ENCODE measurements at places on chromosomes 3 and 15. TPM values are rescaled to one million over a fixed set of nuclear protein-coding genes. Genes with fewer than 3 reads are reported as not detected.

- no peak for DNase-seq
Measured at GRCh38 chr15:63299943-63300575, 22.7 kb downstream of the APH1B start.

DNA sequence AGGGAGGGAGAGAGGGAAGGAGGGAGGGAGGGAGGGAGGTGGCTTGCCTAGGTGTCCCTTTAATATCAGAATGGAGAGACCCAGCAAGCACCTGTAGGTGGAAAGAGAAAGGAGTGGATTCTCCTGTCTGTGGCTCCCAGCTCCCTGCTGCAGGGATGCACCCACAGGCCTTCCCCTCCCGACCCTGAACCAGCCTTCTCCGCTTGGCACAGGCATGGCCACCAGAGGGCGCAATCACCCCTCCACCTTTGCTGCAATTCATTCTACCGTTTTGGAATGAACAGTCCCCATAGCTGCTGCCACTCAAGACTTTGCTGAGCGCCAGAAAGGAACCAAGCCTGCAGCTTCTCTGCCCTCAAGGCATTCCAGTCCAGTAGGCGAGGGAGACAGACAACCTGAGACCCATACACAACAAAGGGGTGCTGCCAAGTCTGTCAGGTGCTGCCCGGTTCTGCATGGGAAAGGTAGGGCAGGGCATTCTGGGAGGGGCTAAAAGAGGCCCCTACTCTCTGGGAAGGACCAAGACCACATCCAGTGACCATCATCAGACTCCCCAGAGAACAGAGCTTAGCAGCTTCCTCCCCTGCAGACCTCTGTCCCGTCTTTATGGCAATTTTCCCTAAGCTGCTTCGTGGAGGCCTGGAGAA lies 4.9 kb downstream of the TLR9 start:
- DNase-seq = no peak

DNA sequence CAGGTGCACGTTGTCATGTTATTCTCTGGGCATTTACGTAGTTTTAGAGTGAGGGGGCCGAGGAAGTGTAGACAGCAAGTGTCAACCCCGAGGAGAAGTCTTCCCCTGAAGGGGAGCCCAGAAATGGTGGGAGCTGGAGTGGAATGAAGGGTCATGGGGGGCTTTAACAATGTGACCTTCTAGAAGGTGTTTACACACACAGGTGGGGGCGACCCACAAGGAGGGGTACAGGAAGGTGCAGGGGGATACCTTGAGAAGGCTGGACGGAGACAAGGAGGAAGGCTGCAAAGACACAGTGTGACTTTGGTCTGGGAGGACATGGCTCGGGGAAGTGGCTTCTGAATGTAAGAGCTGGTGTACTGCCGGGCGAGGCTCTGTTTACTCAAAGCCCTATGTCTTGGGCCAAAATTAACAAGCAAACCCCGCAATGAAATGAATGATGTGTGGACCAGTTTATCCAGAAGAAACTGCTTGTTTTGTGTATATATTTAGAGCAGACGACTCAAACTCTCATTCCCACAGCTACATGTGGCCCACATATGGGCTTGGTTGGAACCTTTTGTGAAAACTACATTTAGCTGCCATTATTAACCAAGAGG lies 18.7 kb downstream of the TRPM1 start:
- DNase-seq = no peak

GRCh38 chr15:74252291-74252690 lies 16.2 kb downstream of the CCDC33 start:
- no peak for DNase-seq

DNA sequence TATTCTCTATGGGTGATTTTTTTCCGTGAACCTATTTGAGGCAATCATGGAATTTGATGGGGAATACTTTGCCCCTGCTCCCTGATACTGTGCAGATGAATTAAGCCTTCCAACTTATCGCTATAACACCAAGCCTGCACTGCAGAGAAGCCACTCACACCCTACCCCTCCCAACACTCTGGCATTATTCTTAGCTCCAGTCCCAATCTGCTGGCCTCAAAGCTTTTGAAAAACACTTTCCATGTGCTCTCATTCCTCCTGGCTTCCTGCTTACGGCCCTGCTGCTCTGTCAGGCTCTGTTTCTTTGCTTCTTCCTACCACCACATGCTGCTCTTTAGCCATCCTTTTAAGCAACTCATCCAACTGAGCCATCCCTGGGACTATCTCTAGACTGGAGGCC lies 327.8 kb upstream of the SLCO3A1 start:
- no peak for DNase-seq

GRCh38 chr3:33417066-33417673 lies 23.0 kb downstream of the UBP1 start:
- DNase-seq = no peak

- no peak for DNase-seq
Measured at GRCh38 chr3:128557531-128558280, 64.7 kb upstream of the GATA2 start.

DNA sequence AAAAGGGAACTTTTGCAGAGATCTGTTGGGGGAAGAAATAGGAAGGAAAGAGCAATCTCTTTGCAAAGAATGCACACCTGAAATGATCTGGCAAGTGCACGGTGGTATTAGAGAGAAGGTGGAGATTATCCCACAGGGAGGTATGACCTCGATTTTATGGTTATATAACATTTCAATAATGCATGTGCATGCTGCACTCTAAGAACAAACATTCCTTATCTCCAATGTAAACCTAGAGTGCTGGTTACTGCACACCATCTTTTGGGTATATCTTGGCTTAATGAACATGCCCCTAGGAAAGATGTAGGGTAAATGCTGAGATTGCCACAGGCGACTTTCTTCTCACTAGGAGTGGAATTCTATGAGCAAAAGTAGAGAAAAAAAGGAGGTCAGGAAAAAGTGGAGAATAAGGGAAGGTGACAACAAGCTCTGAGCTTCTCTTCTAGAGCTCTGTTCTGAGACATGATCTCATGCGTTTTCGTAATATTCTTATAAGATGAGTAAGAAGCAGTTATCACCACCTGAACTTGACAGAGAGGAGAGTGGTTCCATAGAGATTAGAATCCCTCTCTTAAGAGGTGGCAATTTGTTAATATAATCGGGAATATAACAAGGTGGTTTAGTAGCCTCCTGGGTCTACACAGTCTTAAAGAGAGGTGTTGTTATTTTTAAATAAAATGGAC lies 117.5 kb upstream of the TMC3 start:
- DNase-seq = no peak

DNA sequence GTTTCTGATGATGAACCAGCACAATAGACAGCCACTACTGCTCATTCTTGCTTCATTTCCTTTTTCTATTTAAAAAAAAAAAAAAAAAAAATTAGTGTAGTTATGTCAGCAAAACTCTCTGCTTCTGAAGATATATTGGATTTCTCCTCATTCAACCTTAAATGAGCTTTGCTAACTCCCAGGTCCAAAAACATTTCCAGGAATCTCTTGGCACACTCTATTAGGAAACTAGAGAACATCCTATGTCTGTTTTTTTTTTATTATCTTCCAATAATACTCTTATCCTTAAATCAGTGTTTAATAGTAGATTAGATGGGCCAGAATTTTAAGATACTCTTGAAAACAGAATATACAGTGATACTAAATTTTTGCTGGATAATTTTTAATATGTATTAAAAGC lies 398.0 kb downstream of the NAALADL2 start:
- no peak for DNase-seq

DNA sequence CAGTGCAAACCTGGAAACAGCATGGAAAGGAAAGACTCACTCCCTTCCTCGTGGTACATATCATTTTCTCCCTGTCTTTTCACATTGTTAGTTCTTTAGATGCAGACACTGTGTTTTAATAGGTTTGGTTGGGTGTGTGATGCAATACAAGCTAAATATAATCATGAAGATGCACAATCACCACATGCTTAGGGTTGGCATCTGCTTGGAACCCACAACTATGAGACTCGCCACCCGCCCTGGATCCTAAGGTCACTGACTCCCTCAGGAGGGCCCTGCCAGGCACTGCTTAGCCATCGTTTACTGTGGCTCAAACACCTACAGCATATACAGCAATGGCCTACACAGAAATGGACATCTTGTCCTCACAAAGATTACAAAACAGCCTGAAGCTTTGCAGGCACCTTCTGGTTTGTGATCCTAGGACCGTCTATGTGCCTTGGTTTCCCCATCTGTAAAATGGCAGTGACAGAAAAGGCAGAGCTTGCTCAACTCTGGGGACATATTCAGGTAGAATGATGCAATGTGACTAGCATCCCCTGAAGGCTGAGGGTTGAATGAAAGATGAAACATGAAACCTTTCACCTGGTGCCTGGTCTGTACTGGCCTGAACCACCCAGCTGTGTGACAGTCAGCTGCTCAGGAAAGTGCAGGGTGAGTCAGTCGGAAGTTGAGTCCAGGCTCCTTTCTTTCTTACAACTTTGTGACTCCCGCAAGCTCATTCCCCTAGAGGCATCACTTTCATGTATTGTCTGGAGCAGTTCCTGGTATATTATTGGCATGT lies 123.6 kb upstream of the PFN2 start:
- DNase-seq = no peak

DNA sequence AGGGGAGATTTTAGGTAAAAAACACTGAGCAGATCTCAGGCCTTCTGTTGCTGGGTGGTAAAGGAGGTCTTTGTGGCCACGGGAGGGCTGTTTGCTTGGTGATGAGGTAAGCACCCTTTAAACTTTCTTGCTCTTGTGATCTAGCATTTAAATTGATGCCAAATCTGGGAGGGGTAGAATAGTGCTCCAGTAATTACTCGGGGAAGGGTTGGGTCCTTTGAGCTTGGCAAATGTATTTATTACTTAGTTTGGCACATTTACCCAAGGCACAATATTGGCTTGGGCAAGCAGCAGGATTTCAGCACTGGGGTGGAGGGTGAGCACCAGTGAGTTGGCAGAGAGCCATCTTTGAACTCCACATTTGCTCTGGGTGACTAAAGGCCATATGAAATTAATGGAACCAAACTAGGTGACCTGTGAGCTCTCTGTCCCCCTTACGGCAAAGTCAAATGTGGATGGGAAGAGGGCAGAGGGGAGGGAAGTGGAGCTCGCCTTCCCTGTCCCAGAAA lies 185.9 kb upstream of the ONECUT1 start:
- no peak for DNase-seq

- no peak for DNase-seq
Measured at GRCh38 chr15:95605098-95605497, 725.4 kb upstream of the NR2F2 start.

GRCh38 chr3:57981483-57982087 lies 26.6 kb upstream of the FLNB start:
- DNase-seq = no peak

DNA sequence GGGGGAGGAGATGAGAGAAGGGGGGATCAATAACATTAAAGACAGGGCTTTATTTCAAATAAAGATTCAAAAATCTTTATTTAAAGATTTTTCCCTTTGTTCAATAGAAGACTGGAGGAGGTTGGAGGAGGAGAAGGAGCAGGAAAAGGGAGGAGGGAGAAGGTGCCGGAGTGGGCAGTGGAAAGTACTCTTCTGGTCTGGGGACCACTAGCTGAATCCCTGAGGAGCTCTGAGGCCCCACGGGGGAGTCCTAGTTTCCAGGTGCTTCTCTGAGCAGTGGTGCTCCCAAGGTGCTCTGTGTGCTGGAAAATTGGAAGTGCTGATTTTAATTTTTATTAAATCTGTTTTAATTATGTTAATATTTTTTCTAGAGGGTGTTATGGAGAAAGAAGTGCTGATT lies 19.4 kb upstream of the SEMA4B start:
- no peak for DNase-seq

DNA sequence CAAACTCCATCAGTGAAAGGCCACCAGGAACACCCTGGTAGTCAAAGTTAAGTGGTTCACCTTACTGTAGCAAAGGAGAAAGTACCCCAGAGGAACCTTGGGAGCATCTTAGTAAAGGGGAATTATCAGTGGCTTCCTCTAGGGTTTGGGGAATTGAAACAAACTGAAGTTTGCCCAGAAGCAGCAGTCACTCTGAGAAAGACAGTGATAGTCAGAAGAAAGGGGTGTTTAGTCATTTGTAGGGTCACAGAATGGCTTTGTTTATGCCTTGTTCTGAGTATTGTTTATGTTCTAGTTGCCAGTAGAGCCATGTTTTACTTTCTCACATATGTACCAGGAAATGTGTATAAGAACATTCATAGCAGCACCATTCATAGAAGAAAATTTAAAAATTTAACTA lies 93.8 kb downstream of the FHIT start:
- no peak for DNase-seq

Gene KLF15
- polyA plus RNA-seq = 0.44 TPM

Gene BAHD1
- polyA plus RNA-seq = 3.3 TPM

Gene NR1I2
- polyA plus RNA-seq = not detected

Gene IRAK2
- 2.5 TPM for polyA plus RNA-seq

Gene GOLGA8A
- polyA plus RNA-seq = 12.7 TPM

Gene MRAS
- polyA plus RNA-seq = 90.2 TPM

Gene FANCD2OS
- not detected for polyA plus RNA-seq
